ENCODE measurements at places on chromosomes 11 and 22. TPM values are rescaled to one million over a fixed set of nuclear protein-coding genes. Genes with fewer than 3 reads are reported as not detected.

Gene SMTNL1
- total RNA-seq = not detected

Gene HEPACAM
- total RNA-seq = not detected

GRCh38 chr11:35584321-35584720 lies 33.9 kb upstream of the FJX1 start:
- H3K27me3 ChIP-seq = no peaks in the 10 kb centered on the region
- H3K4me1 ChIP-seq = peaks cover 93% of the 10 kb centered on the region
- peak overlapping the region; percentile 95 for H3K27ac ChIP-seq
- H3K4me3 ChIP-seq = no peak overlapping the region
- DNase-seq = peak; percentile 68
- H3K36me3 ChIP-seq = no peaks in the 10 kb centered on the region

Gene OR51G2
- not detected for total RNA-seq

Gene OR51Q1
- not detected for total RNA-seq

DNA sequence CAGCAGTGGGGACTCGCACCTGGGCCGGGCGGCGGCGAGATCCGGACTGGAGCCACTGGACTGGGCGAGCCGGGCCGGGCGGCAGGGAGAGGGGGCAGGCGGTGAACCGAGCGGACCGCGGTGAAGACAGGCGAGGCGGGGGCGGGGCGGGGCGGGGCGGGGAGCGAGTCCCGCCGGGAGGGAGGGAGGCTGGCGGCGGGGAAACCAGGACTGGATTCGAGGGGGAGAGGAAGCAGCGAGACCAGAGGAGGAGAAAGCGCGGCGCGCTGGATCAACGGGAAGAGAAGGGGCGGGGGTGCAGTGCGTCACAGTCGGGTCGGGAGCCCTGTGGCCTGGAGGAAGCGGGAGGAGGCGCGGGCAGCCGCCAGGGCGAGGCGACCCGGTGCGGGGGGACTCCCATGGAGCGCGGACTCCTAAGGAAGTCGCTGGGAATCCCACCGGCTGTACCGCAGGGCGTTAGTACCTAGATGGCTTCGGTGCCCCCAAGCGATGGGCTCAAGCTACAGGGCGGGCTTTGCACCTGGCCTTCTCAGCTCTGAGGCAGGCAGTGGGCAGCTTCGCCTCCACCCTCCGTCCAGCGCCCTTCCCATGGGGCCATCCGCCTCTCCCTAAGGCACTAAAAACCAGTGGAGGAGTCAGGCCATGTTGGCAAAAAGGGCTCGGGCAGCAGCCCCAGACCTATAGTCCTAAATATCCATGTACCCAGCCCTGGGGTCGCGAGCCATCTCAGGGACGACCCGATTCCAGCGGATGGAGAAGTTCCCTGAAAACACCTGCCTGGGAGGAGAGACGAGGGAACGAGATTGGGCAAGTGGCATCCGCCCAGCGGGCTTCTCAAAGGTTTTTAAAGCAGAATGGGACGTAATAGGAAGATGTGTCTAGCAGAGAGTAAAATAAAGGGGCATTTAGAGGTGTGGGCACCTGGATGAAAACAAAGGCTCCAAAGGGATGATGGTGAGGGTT lies at the start of gene TMEM121B:
Gene TMEM121B, minus strand, starts transcription at position 128 of the 963 bp plus-strand sequence. CDS start 233 bp downstream, outside the sequence.
- H3K4me1 ChIP-seq = peaks cover 15% of the 10 kb centered on the region
- DNase-seq = peak; percentile 15
- H3K27me3 ChIP-seq = peaks cover 41% of the 10 kb centered on the region
- H3K27ac ChIP-seq = no peak within 1 kb of the TSS
- no peaks in the 10 kb centered on the region for H3K36me3 ChIP-seq

DNA sequence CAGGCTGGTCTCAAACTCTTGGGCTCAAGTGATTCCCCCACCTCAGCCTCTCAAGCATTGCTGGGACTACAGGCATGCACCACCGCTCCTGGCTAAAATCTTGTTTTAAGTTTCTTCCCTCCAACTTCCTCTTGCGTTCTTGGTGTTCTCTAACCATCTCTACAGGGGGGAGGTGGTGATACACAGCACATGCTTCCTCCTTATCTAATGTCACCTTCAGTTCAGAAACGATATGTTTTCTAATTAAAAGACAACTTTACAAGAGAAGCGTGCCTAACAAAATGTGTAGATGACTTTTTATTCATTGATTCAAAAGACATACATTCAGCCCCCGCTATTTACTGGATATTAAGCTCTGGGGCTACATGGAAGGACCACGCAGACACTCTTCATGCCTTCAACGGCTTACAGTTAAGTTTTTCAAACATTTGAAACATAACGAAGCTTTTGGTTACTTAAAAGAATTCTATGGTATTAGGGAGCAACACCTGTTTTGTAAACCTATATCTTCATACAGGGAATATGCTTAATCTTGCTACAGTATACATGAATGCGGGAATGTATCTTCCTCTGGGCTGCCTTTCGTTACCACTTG lies 933 bp upstream of the DLAT start:
- H3K27ac ChIP-seq = no peak overlapping the region
- no peak for DNase-seq
- peaks cover 6% of the 10 kb centered on the region for H3K4me1 ChIP-seq
- H3K27me3 ChIP-seq = no peaks in the 10 kb centered on the region
- H3K36me3 ChIP-seq = peaks cover 6% of the 10 kb centered on the region

GRCh38 chr11:24496386-24496735 lies 492 bp upstream of the LUZP2 start:
- no peak overlapping the region for H3K27ac ChIP-seq
- H3K4me3 ChIP-seq = no peak overlapping the region
- no peaks in the 10 kb centered on the region for H3K4me1 ChIP-seq
- no peaks in the 10 kb centered on the region for H3K36me3 ChIP-seq

Gene TRIM49C
- not detected for total RNA-seq

- no peaks in the 10 kb centered on the region for H3K4me1 ChIP-seq
- peaks cover 32% of the 10 kb centered on the region for H3K27me3 ChIP-seq
- no peaks in the 10 kb centered on the region for H3K36me3 ChIP-seq
Observed at GRCh38 chr11:64430645-64431044, 71.7 kb downstream of the RPS6KA4 start.

- no peaks in the 10 kb centered on the region for H3K4me1 ChIP-seq
- no peaks in the 10 kb centered on the region for H3K36me3 ChIP-seq
- no peak overlapping the region for H3K27ac ChIP-seq
- no peak overlapping the region for H3K4me3 ChIP-seq
Observed at GRCh38 chr11:40129266-40129665, 1330.2 kb downstream of the LRRC4C start.

DNA sequence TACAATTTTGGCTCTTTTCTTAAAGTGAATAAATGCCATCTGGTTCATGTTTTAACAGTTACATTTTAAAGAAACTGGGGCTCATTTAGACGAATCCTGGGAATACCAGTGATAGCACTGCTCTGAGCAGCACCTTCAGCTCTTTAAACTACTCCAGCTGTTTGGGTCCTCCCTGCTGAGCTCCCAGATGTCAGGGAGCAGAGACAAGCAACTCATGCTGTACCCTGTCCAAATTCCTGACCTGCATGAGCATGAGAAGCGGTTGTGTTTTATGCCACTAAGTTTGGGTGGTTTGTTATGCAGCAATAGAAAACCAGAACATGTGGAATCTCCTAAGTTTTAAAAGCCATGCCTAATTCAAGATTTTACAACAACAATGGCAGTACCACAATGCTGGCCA lies 90.0 kb downstream of the FDX1 start:
- no peak overlapping the region for H3K27ac ChIP-seq
- H3K36me3 ChIP-seq = no peaks in the 10 kb centered on the region
- H3K4me3 ChIP-seq = no peak overlapping the region
- peaks cover 5% of the 10 kb centered on the region for H3K4me1 ChIP-seq

Gene ZNF280A
- not detected for total RNA-seq

Gene ACP2
- total RNA-seq = 29.8 TPM

DNA sequence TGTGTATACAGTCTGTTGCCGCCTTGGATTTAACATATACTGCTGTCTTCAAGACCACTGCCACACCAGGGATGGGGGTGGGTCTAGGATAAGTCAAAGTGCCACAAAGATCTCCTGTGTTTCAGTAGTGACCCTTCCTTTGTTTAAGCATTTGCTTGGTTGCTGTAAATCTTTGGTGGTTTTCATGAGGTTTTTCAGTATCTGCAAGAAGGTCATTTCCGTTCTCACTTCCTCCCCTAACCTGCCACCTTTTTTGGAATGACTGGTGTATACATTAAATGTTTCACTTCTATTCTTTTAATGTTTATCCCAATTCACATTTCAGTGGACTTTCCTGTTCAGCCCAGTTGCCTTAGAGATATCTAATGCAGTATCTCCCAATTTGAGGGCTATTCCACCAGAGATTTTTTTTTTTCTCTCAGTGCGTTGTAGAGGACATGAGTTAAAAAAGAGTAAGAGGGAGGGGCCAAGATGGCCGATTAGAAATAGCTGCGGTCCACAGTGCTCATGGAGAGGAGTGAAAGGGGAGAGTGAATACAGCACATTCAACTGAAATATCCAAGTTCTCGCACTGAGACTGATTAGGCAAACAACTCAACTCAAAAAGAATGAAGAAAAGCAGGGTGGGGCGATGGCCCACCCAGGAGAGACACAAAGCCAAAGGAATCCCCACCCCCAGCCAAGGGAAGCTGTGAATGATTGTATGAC lies 43.2 kb downstream of the USP47 start:
- DNase-seq = peak; percentile 53
- peak overlapping the region; percentile 31 for H3K27ac ChIP-seq
- peaks cover 14% of the 10 kb centered on the region for H3K4me1 ChIP-seq
- H3K27me3 ChIP-seq = no peaks in the 10 kb centered on the region
- peaks cover 84% of the 10 kb centered on the region for H3K36me3 ChIP-seq

DNA sequence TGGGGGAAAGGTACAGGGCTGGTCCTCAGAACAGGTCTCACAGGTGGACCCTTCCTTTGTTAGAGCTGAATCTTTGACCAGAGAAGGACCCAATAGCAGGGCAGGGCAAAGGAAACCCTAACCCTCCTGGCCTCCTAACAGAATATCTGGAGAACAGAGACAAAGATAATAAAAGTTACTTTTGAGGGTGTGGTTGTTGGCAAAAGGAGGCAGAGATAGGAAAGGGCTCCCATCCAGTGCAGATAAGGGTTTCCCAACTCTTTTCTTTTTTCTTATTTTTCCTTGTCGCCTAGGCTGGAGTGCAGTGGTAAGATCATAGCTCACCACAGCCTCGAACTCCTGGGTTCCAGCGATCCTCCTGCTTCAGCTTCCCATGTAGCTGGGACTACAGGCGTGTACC lies 11.9 kb downstream of the PCSK7 start:
- no peak overlapping the region for H3K4me3 ChIP-seq
- no peaks in the 10 kb centered on the region for H3K4me1 ChIP-seq

- no peaks in the 10 kb centered on the region for H3K27me3 ChIP-seq
- H3K4me3 ChIP-seq = peak overlapping the region; percentile 42
- H3K27ac ChIP-seq = peak overlapping the region; percentile 68
- H3K4me1 ChIP-seq = peaks cover 45% of the 10 kb centered on the region
- peaks cover 58% of the 10 kb centered on the region for H3K36me3 ChIP-seq
Observed at GRCh38 chr11:57325735-57326048, 940 bp upstream of the TNKS1BP1 start.

DNA sequence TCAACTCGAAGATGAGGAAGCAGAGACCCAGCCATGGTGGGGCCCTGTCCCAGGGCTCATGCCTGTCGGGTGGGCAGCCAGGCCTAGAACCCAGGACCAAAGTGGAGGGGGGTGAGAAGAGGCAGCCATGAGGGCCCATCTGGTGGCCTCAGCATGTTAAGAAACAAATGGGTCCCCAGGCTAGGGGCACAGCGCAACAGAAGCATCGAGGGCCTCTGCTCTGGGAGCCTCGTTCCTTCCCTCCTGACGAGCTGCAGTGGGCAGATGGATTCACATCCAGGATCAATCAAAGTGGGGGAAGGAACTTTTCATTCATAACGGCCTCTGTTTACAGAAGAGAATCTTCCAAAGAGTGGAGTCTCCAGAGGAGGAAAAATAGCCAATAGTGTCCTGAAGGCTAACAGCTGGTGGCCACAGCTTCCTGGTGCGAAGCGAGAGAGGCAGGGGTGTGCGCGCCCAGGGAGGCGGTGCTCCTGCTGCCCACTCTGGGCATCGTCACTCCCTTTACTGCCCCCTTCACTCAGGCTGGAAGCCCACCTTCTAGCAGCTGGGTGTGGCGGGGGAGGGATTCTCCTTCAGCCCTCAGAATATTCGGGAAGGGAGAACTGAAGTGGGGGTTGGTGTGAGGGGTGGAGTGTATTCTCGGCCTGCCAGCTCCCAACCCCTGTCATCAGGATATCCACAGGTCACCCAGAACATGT lies 4.3 kb downstream of the CBX7 start:
- no peaks in the 10 kb centered on the region for H3K27me3 ChIP-seq
- H3K4me1 ChIP-seq = peaks cover 43% of the 10 kb centered on the region
- H3K27ac ChIP-seq = no peak overlapping the region

DNA sequence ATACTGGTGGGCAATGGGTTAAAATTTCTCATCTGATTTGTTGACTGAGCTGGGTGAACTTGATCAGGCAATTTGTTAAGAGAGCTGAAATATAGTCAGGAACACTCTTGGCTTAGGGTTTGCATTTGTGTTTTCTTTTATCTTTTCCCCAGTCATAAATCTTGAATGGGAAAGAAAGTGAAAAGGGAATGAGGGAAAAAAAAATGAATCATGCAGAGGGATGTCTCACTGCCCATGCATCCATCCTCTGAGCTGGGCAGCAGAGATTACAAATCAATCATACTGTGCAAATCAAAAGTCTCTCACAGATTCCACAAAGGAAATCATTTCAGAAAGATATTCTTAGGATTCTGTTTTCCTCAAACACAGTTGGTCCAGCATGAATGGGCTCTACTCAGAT lies 174.2 kb upstream of the MPPED2 start:
- no peaks in the 10 kb centered on the region for H3K4me1 ChIP-seq
- H3K27ac ChIP-seq = no peak overlapping the region
- H3K36me3 ChIP-seq = no peaks in the 10 kb centered on the region
- H3K27me3 ChIP-seq = no peaks in the 10 kb centered on the region
- no peak for DNase-seq

Gene FXYD2
- total RNA-seq = not detected

GRCh38 chr11:122981388-122982264 lies at the start of gene BSX:
Gene BSX, minus strand, starts transcription at chr11:122981834. Its CDS starts 163 bp downstream, at chr11:122981671.
- peak; percentile 43 for DNase-seq
- H3K36me3 ChIP-seq = no peaks in the 10 kb centered on the region
- H3K27ac ChIP-seq = no peak within 1 kb of the TSS
- H3K27me3 ChIP-seq = peaks cover 35% of the 10 kb centered on the region
- no peak within 1 kb of the TSS for H3K4me3 ChIP-seq

Gene SMCO4
- total RNA-seq = 26.9 TPM

Gene CCDC89
- 0.26 TPM for total RNA-seq

Gene OR4A16
- total RNA-seq = not detected

DNA sequence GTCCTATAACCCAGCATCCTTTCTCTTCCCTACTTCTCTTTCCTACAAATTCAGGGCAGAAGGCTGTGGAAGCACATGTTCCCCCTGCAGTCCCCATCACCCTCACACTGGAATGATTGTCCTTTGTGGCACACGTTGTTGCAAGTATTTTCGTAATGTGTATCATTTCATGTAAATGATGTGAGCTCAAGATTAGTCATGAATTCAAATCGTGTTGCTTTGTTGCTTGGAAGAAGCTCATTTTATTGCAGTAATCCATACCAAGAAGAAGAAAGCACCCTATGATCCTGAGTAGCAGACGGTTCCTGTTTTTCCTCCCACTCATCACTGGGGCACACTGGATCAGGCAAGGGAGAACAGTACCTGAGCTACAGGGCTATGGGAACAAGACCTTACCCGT lies 173.4 kb downstream of the NCAM1 start:
- no peak for DNase-seq
- no peaks in the 10 kb centered on the region for H3K27me3 ChIP-seq
- H3K4me1 ChIP-seq = no peaks in the 10 kb centered on the region
